ENCODE measurements at places on chromosomes 1 and 21.

- DNase-seq = no peak
Measured at GRCh38 chr1:59596956-59597355, 217.8 kb upstream of the HOOK1 start.

DNA sequence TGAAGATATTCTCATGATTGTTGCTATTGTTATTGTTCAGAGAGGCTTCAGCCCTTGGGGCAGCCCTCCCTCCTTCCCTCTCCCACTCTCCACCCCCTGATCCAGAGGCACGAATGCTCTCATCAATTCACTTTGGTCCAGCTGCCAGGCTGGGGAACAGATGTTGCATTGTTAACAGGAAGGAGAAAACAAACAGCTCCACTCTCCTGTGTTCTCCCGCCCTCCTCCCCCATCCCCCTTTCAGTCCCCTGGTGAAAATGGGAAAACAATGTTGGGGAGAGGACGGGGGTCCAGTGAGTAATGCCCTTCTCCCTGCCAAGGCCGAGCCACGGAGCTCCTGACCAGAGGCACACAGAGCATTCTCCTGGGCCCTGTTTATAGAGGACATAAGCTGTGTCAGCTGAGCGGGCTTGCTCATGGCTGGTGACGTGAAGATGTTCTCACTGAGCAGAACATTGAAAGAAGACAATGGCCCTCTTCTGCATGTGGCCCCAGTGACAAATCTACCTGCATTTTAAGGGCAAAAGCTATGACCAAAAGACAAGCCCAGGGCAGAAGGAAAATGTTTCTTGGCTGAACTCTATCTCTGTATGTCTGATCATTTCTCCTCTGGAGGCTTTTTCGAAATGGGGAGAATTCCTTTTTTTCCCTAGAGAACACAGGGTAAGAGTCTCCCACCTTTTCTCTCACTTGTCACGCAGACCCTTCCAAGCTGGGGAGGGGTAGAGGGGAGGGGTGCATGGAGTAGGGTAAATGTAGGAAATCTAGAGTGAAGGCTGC, 111.7 kb downstream of the GLUL start:
- peak; percentile 13 for DNase-seq

DNA sequence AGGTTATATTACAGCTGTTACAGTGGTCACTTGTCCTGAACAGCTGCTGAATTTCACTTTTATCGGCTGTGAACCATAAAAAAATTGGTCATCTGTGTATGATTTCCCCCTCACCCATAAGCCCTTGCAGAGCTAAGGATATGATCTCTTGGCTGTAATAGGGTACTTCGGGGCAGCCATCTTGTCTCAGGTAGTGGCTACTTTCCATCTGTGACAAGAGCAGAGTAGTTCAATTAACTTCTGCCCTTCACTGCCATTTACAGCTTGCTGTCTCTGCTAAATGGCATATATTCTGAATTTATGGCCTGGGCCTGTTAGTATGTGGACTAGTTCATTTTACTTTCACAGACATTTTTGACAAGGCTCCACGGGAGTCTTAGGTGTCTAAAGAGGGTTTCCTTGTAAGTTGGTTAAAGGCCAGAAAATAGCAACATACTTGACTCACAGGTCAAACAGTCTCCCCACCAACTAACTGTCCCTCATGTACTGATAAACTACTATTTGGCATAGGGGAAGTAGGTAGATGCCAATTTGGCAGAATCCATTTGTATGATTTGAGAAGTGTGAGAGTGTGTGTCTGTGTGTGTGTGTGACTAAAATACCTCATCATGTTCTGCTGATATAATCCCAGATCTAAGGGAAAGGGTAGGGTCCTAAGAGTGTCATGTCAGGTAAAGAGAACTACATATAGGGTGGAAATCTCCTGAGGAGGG, 151.6 kb downstream of the KCTD3 start:
- DNase-seq = no peak

- no peak for DNase-seq
Measured at GRCh38 chr1:10304295-10304694, 93.9 kb downstream of the KIF1B start.

GRCh38 chr1:1371364-1371745, 3.7 kb downstream of the AURKAIP1 start:
- DNase-seq = no peak

- no peak for DNase-seq
Measured at GRCh38 chr1:44151332-44151731, 9.9 kb upstream of the KLF18 start.

All from SW480 (cell line).